Anterior cingulate cortex (tissue), 58 donors: ENCODE measurements at places on chromosomes 2 and 18.

- no peak for DNase-seq
These were observed 46.2 kb upstream of the NABP1 start for GRCh38 chr2:191631754-191632153.

DNA sequence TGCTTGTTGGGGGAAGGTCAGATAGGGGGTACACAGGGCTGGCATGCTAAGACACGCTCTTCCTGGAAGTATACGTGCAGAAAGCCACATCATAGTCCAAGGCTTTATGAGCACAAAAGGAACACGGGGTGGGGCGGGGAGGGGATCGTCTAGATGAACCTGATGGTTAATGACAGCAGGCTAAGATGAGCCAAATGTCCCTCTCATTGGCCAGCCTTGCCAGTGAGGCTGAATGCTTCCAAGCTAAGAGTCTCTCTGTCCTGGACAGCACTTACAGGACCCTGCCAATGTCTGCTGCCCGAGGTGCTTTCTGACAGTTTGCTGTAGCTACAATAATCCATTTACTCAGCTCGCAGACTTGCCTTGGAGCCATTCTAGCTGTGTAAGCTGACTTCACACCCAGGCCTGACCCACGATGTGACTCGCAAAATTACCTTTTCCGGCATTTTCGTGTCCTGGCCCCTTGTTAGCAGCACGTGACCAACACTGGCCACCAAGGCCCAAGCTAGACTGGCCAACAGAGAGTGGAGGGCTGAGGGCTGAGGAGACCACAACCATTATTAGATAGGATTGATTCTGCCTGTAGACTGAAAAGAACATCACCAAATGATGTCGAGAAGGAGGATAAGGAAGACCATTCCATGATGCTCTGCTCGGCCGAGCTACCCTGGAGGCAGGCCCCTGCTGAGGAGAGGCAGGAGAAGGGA lies 84.2 kb downstream of the MALT1 start:
- DNase-seq: no peak

GRCh38 chr2:152813351-152813750 lies 94.9 kb downstream of the ARL6IP6 start:
- no peak for DNase-seq

DNA sequence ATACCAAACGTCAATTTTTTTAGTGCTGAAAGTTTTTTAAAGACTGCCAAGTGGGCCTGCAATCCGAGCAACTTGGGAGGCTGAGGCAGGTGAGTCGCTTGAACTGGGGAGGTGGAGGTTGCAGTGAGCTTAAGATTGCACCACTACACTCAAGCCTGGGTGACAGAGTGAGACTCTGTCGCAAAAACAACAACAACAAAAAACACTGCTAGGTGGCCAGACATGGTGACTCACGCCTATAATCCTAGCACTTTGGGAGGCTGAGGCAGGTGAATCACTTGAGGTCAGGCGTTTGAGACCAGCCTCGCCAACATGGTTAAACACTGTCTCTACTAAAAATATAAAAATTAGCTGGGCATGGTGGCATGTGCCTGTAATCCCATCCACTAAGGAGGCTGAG lies 202.8 kb upstream of the COPS8 start:
- DNase-seq: no peak

DNA sequence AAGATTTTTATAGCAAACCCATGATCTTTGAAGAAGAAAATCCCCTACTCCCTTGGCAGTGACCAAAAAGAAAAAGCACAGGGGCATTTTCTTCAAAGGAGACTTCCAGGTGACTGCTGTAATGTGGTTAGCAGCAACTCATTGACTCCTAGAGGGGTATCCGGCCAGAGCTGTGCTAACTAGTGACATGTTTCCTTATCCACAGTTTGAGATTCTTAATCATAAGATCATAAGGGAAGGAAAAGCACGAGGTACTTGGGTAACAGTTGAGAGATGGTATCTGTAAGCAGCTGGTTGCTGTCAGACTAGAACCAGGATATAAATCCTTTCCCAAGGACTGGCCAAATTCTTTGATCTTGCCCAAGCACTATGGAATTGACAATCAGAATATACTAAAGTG lies 124.7 kb downstream of the MREG start:
- no peak for DNase-seq

- DNase-seq: no peak
These were observed 44.9 kb downstream of the SERTAD2 start for GRCh38 chr2:64608867-64609226.

DNA sequence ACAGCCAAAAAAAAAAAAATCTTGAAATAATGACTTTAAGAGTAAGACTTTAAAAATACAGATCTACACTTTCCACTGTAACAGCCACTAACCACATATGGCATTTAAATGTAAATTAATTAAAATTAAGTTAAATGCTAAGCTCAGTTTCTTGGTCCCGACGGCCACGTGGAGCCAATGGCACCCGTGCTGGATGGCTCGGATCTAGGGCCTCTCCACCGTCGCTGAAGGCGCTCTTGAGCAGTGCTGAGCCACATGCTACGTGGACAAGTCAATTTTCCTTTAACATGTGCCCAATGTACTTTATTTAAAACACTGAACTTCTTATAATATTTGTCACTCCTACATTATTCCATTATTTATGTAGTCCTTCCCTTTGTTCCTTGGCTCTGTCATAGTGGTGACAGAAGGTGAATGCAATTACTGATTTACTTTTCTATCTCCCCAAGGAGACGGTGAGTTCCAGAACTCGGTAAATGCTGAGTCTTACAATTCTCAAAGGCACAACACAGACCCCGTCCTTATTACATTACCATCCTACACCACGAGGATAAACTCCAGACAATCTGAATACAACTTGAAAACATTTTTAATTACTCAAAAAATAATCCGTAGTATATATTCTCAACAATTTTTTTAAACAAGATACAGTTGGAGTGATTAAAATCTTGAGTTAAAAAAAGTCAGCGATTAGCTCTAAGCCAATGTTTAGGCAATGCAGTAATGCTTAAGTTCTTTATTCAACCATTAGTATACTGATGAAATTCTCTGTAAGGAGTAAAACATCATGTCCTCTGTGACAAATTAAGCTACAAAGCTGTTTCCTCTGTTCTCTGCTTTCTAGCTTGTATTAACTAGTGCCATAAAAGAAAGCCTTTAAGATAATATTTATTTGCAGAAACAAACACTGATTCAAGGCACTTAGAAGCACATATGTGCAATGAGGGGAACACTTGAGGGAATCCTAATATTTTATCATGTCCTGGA lies 95.1 kb downstream of the AFF3 start:
- no peak for DNase-seq
